ENCODE measurements at places on chromosomes 16 and 17.
A peak's percentile ranks its signal among the peaks of the same experiment; 100 is the strongest.

DNA sequence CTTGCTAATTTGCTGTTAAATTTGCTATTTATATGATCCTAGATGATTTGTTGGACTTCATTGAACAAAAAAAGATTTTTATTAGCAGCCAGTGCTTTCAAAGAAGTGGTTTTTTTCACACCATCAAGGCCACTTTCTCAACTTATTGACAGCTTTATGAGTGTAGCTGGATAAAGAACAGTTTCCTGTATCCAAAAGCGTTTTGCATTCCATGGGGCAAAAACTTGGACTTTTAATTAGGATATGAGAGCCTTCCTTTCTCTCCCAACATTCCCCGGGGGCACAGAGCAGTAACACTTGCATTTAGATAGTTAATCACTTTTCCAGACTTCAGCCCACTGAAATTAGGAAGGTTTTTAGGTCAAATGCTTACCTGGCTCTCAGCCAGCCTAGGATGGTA, 177.1 kb upstream of the ELAC2 start:
- no peak for DNase-seq

- no peak for DNase-seq
Observed at GRCh38 chr17:44854192-44854591, 6.5 kb downstream of the HIGD1B start.

- DNase-seq, result no peak
Observed at GRCh38 chr17:47857551-47858455, 6.8 kb upstream of the SP6 start.

DNA sequence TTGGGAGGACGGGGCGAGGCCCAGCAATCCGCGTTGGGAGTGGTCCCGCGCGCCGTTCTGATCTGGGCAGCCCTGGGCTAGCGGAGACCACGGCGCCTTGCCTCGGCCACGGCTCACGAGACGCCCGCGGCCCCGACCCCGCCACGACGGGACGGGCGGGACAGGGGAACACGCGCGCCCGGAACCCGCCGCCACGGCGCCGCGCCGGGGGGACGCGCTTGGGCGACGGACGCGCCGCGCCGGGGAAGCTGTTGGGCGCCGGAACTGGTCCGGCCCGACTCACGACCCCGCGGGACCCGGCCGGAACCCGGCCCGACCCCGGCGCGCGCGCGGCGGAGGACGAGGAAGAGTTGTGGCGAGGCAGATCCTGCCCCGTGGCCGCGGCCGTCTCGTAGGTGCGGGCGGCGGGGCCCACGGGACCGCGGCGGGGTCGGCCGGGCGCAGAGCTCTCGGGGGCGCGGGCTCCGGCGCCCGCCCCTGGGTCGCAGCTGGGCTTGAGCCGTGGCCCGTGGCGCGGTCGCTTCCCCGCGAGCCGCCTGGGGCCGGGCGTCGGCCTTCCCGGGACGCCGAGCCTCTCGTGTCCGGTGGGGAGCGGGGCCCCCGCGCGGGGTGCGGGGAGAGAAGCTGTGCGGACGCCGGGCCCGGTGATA, at the start of gene ACSF3:
TSS of gene ACSF3 (plus strand) at position 251 of the 650 bp plus-strand sequence. CDS start 6,830 bp downstream, outside the sequence.
- DNase-seq, result peak; percentile 64

- DNase-seq, result no peak
Observed at GRCh38 chr16:22734368-22734767, 79.6 kb upstream of the HS3ST2 start.

DNA sequence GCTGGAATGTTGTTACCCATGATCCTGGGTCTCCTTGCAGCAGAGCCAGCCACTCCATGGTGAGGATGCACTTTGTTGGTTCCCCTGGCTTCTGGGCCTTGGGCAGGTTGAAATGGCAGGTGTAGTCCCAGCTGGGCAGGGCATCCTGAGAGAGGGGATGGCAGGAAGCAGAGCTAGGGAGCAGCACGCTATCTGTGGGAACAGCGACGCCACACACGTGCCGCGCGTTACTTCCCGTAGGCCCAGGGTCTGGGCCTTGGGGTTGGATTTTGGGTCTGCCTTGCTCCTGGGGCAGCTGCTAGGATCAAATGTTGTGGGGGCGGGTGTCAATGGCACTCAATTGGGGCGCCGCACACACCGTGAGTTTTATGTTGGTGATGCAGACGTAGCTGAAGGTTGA, 368.0 kb downstream of the CPPED1 start:
- no peak for DNase-seq

DNA sequence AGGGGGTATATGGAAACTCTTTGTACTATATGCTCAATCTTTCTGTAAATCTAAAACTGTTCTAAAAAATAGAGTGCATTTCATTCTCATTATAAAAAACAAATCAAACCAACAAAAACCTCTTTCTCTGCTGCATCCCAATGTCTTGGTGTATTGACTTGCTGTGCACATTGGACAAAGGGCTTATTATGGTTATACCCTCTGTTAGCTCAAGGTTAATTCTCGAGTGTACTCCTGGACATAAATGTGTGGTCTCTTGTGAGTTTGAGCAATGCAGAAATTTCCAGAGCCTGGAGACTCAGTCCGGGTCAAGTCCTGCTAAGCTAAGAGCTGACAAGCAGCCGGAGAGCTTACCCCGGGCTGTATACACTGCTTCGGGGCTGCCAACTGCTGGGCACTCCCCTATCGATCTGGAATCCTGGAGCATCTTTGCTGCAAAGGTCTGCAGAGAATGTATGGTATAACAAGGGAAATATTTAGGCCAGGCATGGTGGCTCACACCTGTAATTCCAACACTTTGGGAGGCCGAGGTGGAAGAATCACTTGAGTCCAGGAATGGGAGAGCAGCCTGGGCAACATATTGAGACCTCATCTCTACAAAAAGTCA, 66.2 kb upstream of the BRD7 start:
- no peak for DNase-seq

DNA sequence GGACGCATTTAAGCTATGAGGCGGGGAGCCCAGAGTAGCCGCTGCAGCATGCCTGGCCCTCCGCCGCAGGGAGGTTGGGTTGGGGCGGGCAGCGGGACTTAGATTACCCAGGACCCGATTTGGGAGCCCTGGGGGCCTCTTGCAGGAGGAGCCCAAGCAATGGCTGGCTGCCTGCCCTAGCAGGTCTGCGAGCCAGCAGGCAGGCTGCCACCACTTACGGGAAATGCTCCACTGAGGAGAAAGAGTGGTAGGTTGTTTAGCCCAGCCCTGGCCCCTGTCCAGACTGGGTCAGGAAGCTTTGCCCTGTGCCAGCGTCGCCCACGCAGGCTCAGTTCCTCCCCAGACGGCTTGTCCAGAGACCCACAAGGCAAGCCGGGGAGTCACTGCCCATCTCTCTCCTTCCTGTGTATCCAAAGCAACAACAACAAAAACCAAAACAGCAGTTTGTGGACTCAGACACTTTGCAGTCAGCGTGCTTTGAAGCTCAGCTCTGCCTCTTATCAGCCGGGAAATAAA, 10.3 kb upstream of the TVP23A start:
- DNase-seq, result no peak

- DNase-seq, result no peak
Observed at GRCh38 chr17:20929334-20929733, 113.5 kb downstream of the USP22 start.

DNA sequence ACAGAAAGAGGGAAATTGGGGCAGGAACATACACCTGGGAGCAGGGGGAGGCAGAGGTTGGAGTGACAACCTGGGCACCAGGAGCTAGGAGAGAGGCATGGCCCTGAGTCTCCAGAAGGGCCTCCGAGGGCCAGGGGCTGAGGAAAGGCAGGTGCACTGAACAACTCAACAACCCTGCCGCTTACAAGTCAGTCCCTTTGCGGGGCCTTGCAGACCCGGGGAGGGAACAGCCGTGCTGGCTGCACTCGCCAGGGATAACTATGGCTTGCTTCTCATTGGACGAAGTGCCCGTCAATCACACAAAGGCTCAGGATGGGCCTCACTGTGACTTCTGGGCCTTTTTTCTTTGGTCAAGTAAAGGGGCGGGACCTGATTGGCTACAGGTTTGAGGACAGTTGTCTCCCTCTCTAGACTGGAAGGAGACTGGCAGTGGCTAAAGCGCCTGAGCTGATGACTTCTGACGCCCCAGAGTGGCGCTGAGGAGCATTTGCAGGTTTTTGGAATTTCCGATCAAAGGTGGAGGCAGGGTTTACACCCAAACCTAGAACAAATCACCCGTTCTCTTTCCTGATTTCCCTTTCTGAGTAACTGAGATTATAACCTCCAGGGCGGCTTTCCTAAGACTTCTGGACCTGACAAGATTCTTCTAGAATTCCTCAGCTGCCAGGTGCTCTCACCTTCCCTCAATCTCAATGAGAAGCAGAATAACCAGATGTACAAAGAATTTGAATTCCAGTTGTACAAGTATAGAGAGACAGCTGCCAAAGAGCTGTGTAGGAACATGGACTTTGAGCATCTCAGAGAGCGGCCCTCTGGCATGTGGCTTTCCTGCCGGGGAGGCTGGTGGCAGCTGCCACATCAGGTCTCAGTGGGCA, 27.6 kb upstream of the ST6GALNAC2 start:
- no peak for DNase-seq

GRCh38 chr17:74085434-74085833, 118.0 kb upstream of the RPL38 start:
- DNase-seq, result no peak

DNA sequence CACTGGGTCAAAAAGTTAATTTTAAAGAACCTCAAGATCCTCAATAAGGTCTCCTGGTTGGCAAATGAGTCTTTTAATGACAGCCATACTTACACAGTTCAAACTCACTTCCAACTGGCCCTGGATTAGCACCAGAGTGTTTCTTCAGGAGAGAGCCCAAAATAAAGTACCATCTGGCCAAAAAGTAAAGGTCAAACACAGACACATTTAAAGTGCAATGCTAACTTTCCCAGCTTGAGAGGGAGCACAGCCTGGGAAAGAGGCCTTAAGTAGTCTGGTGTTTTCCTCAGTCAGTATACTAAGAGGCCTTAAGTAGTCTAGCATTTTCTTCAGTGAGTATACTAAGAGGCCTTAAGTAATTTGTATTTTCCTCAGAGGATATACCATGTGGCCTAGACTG, 46.6 kb upstream of the ERN1 start:
- DNase-seq, result no peak

DNA sequence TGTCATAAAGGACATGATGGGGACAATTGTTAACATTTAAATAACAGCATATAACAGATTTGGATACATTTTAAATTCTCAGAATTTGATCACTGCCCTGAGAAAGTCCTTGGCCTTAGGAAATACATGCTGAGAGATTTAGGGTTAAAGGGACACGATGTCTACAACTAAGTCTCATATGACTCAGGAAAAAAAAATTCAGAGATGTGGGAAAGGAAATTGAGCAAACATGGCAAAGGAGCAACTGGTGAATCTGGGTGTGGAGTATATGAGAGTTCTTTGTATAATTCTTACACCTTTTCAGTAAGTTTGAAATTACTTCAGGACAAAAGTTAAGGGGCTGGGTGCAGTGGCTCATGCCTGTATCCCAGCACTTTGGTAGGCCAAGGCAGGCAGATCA, 18.2 kb downstream of the MPP3 start:
- DNase-seq, result no peak

DNA sequence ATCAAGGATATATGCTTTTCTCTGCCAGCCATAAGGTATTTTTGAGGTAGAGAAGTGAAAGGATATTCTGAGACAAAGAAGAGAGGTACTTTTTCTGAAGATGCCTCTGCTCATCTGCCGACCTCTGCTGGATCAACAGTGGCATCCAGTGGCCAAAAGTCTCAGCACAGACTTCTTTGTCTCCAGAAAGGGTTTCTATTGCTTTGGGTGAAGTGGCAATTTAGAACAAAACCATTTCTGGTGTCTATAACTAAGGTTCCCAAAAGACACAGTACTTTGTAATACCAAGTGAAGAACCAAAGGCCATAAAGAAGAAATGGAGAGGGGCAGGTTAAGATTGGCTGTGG, 155.2 kb upstream of the C17orf78 start:
- peak; percentile 19 for DNase-seq

- peak; percentile 84 for DNase-seq
Observed at GRCh38 chr17:5031365-5032082, 3.7 kb downstream of the SLC52A1 start.

- DNase-seq, result no peak
Observed at GRCh38 chr17:82416771-82417170, 1.4 kb upstream of the HEXD start.

GRCh38 chr17:7704601-7705268, at the start of gene EFNB3:
EFNB3 (plus strand) TSS chr17:7705202; CDS start chr17:7705599, 397 bp downstream.
- no peak for DNase-seq

DNA sequence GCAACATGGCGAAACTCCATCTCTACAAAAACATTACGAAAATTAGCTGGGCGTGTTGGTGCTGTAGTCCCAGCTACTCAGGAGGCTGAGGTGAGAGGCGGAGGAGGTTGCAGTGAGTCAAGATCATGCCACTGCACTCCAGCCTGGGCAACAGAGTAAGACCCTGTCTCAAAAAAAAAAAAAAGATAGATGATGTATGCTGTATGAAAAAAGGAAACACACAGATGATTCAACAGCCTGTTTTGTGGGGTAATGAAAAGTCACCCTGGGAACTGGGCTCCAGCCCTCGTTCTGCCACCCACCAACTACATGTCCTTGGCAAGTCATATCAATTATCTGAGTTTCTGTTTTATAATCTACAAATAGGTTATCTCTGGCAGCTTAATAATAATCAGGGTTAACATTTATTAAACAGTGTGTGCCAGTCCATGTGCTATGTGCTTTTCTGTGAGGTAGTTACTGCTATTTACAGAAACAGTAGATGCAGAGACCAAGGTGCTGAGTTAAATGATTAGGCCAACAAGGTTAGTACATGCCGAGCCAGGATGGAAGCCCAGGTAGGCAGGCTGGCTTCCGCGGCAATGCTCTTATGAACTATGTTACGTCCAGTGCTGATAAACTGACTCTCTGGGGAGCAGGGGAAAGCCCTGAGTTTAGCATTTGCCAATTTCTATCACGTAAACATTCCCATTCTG, 1.1 kb downstream of the G6PC1 start:
- no peak for DNase-seq
